Pancreas (tissue), 10 donors: ENCODE measurements at places on chromosomes 16 and 17. TPM values are rescaled to one million over a fixed set of nuclear protein-coding genes. Genes with fewer than 3 reads are reported as not detected.

Gene GJD3
- polyA plus RNA-seq = not detected

Gene KRTAP2-1
- not detected for polyA plus RNA-seq

Gene GH2
- not detected for polyA plus RNA-seq

Gene SLC5A11
- 0.26 TPM for polyA plus RNA-seq

Gene ZNF385C
- polyA plus RNA-seq = 1.8 TPM

DNA sequence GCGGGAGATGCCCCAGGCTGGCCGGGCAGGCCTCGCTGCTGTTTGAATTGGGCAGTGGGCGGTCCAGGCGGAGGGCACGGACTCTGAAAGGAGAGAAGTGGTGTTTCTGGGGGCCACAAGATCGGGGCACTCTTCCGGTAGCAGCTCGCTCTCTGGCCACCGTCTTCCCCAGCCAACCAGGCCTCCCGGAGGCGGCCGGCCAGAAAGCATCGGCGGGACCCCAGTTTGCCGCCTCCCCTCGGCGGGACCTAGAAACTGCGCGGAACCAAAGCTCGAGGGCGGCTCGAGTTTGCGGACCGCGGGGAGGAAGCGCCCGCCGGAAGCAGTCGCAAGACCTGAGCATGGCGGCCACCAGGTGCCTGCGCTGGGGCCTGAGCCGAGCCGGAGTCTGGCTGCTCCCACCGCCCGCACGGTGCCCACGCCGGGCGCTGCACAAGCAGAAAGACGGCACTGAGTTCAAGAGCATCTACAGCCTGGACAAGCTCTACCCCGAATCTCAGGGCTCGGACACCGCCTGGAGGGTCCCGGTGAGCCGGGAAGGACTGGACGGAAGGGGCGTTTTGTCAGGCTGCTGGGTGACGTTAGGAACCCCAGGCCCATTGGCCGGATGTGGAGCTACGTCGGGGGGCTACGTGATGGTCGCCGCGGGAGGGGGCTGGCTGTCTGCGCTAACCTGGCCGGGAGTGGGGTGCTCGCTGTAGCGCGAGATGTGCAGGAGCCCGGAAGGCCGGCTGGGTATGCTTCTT, at the start of gene MRPL58:
Gene MRPL58, plus strand, starts transcription at position 325 of the 746 bp plus-strand sequence. Its CDS starts 17 bp downstream, at position 342.
- no peaks in the 10 kb centered on the region for H3K36me3 ChIP-seq
- peak; percentile 93 for DNase-seq
- H3K27me3 ChIP-seq = no peaks in the 10 kb centered on the region
- H3K4me1 ChIP-seq = peaks cover 15% of the 10 kb centered on the region

GRCh38 chr17:39591958-39592954, 15.5 kb downstream of the NEUROD2 start:
- no peak for DNase-seq
- no peaks in the 10 kb centered on the region for H3K4me1 ChIP-seq
- H3K27ac ChIP-seq = no peak overlapping the region
- H3K36me3 ChIP-seq = no peaks in the 10 kb centered on the region
- H3K4me3 ChIP-seq = no peak overlapping the region

GRCh38 chr16:4339909-4340308, 11.2 kb downstream of the PAM16 start:
- H3K27me3 ChIP-seq = no peaks in the 10 kb centered on the region
- no peak overlapping the region for H3K27ac ChIP-seq
- peaks cover under 1% of the 10 kb centered on the region for H3K4me1 ChIP-seq
- DNase-seq = peak; percentile 60
- no peak overlapping the region for H3K4me3 ChIP-seq

DNA sequence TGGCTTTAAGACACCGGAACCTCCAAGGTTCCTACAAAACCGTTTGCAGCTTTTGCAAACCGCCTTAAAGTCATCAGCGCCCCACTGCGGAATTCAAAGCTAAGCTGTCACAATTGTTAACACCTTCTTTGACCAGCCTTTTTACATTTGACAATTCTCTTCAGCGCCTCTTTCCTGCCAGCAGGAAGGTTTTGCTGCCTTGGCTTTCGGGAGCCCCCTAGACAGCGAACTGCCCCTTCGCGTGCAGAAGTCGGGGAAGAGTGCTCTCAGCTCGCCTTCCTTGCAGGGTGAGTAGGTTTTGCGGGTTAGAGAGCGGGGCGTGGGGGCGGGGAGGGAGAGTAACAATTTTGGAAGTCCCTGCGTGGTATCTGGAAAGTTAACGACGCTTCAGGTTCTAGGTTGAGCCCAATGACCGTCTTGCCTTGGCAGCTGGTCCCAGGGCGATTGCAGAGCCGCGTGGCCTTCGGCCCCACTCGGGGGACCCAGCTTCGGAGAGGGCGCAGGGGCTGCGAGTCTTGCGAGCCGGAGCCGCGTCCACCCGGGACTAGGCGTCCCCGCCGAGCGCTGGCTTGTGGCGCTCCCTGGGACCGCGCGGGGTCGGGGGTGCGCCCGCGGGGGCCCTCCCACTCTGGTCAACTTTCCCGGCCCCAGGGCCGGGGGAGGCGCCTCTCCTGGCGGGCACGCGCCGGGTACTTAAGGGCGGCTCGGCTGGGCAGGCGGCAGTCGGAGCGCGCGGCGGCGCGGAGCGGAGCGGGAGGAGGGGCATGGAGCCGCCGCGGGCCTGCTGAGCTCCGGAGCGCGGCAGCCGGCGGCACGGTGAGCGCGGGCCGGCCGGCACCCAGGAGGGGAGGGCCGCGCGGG, at the start of gene HAS3:
Gene HAS3, plus strand, starts transcription at position 153 of the 861 bp plus-strand sequence. CDS start 3,743 bp downstream, outside the sequence.
- no peaks in the 10 kb centered on the region for H3K27me3 ChIP-seq
- DNase-seq = peak; percentile 90
- no peak within 1 kb of the TSS for H3K27ac ChIP-seq
- H3K4me1 ChIP-seq = no peaks in the 10 kb centered on the region

DNA sequence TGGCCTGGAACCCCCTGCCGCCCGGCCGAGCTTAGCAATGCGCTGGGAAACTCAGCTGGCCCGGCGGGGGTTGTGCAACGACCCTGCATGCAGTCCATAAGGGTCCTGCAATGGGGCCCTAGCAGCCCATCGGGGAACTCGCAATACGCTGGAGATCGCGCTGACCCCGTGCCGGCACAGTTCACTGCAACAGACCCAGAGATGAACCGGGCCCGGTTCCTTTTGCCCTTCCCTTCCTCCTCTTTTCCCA, 375 bp downstream of the SLC25A11 start:
- H3K27me3 ChIP-seq = no peaks in the 10 kb centered on the region
- peaks cover 20% of the 10 kb centered on the region for H3K4me1 ChIP-seq
- peak overlapping the region; percentile 73 for H3K27ac ChIP-seq
- peak; percentile 82 for DNase-seq

DNA sequence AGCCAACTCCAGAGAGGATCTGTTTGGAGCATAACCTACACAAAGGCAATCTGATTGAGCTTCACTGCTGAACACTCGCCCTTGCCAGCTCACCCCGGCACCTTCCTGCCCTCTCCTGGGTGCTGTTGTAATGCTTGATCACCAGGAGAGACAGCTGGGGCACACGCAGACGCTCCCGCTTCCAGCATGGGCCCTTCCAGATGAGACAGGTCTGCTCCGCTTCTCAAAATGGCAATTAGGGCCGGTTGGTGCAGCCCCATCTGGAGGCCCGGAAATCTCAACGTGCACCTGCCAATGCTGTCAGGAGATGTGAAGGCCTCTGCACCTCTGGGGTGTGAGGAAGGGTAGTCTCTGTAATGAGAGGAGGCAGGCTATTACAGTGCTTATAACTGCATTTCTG, 206.1 kb downstream of the ABCC12 start:
- H3K4me1 ChIP-seq = no peaks in the 10 kb centered on the region
- no peak for DNase-seq

DNA sequence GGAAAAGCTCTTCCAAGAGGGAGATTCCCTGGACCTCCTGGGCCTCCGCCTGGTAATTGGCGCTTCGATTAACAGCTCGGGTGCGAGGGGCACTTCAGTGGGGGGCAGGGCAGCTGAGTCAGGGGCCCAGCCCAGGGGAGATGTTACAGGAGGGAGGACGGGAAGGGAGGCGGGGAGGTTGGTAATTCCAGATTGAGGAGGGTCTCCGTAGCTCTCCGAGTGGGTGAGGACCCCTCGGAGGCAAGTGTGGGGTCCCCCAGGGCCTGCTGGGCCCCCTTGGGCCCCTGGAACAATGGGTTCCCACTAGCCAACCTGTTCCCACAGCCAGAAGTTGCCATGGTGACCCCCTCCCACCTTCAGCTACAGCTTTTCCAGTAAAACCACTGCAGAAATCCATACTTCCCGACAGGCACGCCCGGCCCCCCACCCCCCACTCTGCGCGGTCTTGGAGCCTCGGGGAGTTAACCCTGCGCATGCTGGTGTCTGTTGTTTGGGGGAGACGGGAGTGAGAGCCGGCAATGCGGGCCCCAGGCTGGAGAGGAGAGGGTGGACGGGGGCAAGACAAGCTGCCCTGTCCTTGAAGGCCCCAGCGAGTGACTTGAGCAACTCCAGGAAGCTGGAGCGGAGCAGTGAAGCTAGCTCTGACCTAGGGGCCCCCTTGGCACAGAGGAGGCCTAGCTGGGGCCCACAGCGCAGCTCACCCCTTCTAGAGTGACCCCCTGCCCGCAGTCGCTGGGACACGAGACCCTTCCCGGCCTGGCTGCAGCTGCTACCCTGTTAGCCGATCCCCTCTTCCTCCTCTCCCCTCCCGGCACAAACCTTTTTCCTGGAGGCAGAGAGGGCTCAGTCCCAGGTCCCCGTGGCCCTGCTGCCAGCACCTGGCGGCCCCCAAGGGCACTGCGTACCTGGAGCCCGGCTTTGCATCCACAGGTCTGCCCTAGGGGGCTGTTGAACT, 37.8 kb downstream of the TMEM235 start:
- no peaks in the 10 kb centered on the region for H3K27me3 ChIP-seq
- DNase-seq = no peak
- H3K4me3 ChIP-seq = no peak overlapping the region
- H3K27ac ChIP-seq = no peak overlapping the region
- peaks cover 9% of the 10 kb centered on the region for H3K4me1 ChIP-seq
- H3K36me3 ChIP-seq = no peaks in the 10 kb centered on the region

GRCh38 chr17:81537856-81538555, 9.8 kb downstream of the FSCN2 start:
- H3K36me3 ChIP-seq = no peaks in the 10 kb centered on the region
- H3K4me1 ChIP-seq = no peaks in the 10 kb centered on the region
- no peak overlapping the region for H3K4me3 ChIP-seq
- H3K27me3 ChIP-seq = no peaks in the 10 kb centered on the region

GRCh38 chr16:89442990-89443726, 47.2 kb downstream of the ANKRD11 start:
- H3K27me3 ChIP-seq = no peaks in the 10 kb centered on the region
- no peaks in the 10 kb centered on the region for H3K36me3 ChIP-seq
- peak; percentile 49 for DNase-seq
- H3K4me3 ChIP-seq = no peak overlapping the region

DNA sequence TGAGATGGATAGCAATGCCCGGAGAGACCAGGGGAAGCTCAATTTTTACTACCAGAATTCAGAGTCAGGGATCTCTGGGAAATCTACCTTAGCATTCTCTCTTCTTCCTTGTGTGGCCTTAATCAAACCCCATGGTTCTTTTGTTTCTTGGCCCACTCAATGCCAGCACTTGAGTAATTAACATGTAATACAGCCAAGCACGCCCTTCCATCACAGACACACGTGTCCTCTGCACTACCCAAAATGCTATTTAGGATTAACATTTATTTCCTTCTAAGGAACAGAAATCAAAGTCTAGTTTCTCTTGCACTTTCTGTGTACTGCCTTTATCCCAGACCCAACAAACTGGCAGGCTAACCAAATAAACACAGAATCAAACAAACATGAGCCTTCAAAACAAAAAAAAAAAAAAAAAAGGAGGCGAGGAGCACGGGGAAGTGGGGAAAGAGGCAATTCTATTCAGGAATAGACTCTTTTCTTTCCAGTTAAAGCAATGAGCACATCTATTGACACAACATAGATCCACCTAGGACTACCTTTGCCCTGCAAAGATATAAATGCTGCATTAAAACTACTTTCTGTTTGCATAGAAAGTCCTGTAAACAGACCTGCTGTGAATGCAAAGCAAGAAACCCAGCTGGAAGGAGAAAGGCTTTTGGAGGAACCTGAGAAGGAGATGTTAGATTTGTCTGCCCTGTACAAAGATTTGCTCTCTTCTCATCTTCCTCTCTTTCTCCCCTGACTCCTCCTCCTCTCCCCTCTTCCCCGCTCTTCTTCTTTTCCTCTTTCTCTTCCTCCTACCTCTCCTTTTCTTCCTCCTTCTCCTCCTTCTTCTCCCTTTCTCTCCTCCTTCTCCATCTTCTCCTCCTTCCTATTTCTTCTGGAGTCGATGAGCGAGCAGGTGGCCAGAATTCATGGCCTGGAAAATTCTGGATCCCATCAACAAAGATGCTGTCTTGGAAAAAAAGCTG, 294.4 kb downstream of the NPIPA8 start:
- no peak overlapping the region for H3K4me3 ChIP-seq
- DNase-seq = no peak
- H3K27ac ChIP-seq = no peak overlapping the region
- H3K27me3 ChIP-seq = no peaks in the 10 kb centered on the region

- H3K36me3 ChIP-seq = no peaks in the 10 kb centered on the region
These were observed 1.6 kb downstream of the KIF22 start for GRCh38 chr16:29791845-29792807.

- no peak for DNase-seq
- H3K4me1 ChIP-seq = no peaks in the 10 kb centered on the region
- no peak overlapping the region for H3K4me3 ChIP-seq
These were observed 134.9 kb upstream of the CDH5 start for GRCh38 chr16:66231452-66232160.

DNA sequence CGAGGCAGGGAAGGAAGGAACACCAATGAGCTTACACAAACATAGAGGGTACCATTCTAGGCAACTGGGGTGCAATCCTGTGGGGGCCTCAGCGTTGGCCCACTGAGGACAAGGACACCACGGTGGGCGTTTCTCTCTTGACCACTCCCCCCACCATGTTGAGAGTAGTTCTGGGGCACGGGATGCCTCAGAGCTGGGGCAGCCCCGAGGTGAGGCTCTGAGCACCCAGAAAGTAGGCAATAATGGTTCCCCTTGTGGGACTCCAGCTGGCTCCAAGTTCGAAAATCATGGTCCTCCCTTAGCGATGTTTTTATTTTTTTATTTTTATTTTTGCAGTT, 5.1 kb downstream of the PRSS21 start:
- H3K27me3 ChIP-seq = no peaks in the 10 kb centered on the region
- peak; percentile 11 for DNase-seq
- no peaks in the 10 kb centered on the region for H3K36me3 ChIP-seq
- H3K4me1 ChIP-seq = no peaks in the 10 kb centered on the region

GRCh38 chr16:75107505-75107904, 9.1 kb downstream of the LDHD start:
- H3K27me3 ChIP-seq = no peaks in the 10 kb centered on the region
- H3K4me1 ChIP-seq = peaks cover 19% of the 10 kb centered on the region
- no peak overlapping the region for H3K27ac ChIP-seq
- H3K4me3 ChIP-seq = no peak overlapping the region
